ENCODE measurements at places on chromosomes 12 and 14.

DNA sequence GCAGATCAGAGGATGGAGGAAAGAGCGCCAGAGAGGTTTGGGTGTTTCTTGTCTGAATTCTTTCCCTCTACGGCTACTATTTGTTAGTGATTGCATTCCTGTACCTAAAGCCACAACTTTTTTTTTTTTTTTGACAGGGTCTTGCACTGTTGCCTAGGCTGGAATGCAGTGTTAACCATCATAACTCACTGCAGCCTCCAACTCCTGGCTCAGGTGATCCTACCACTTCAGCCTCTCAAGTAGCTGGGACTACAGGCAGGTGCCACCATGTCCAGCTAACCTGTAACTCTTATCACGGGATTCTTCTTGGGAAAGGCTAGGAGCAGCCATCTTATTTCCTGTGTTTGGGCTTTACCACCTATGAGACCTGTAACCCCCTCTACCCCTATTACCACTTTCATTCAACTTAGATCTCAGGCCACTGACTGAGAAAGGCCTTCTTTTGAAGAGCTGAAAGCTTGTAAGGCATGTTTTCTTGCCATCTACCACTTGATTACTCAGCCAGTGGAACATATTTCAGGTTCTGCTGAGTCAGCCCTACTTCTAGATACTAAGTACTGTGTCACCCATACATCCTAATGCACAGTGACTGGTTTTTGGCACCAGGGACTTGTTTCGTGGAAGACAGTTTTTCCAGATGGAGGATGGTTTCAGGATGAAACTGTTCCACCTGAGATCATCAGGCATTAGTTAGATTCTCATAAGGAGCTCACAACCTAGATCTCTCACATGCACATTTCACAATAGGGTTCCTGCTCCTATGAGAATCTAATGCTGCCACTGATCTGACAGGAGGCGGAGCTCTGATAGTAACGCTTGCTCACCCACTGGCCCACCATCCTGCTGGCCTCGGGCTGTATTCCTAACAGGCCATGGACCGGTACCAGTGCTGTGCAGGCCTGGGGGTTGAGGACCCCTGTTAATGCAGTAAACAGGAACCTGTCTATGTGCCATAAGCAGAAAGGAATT, 6.9 kb downstream of the VEZT start:
- no peak for DNase-seq

- peak; percentile 59 for DNase-seq
These were observed 28.1 kb downstream of the ATP6V1D start for GRCh38 chr14:67331368-67332125.

DNA sequence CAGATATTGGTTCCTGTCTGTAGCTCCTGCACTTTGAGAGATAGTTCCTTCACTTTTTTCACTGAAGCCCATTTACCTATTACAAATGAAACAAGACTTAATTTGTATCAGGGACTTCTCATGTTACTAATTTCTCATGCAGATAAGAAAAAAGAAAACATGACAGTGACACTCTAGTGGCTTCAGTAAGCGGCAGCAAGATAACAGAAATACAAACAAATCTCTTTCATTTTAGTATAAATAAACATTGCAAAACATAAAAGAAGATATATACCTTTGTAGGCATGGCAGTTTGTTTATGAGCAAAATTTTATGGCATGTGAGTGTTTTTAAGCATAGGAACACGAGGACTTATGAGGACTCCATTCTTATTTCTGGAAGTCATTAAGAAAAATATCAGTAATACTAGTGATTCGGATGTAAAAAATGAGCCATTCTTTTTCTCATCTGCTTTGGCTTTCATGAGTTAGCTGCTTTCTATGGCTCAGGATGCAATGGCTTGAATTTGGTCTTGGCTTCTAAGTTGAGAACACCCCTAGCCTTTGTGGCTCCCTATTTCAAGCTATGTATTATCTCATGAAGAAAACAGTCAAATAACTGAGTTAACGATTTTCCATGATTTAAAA, 310.1 kb upstream of the RGS6 start:
- DNase-seq = no peak

GRCh38 chr14:58961045-58961731, 227.3 kb upstream of the DAAM1 start:
- no peak for DNase-seq

GRCh38 chr12:80189241-80189640, 89.9 kb downstream of the OTOGL start:
- DNase-seq = no peak

GRCh38 chr14:99258341-99258861, 13.6 kb downstream of the BCL11B start:
- DNase-seq = no peak

- DNase-seq = no peak
These were observed 9.1 kb downstream of the GPR19 start for GRCh38 chr12:12686925-12687324.

GRCh38 chr14:62409626-62410300, 635.5 kb downstream of the KCNH5 start:
- DNase-seq = no peak

DNA sequence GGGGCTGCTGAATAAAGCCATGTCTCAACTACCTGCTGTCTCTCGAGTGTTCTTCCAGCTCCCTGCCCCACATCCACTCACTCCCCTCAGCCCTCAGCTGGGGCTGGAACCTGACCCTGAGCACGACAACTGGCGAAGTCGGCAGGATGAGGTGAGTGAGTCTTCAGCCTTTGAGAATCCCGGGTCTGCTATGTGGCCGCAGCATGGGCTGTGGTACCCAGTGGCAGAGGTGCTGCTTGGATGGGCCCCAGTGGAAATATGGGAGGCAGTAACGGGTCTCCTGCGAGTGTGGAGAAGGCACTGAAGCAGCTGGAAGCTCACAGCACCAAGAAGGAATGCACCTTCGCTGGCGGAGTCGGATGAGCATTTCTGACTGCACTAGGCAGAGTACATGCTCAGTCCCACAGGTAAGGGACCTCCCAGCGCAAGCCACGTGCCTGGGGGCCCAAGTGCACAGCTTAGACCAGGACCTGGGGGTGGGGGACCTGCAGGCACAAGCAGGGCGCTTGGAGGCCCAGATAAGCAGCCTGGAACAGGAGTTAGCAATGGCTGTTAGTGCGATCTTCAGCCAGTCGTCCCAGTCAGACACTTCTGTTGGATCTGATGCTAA, 95.5 kb upstream of the TMPO start:
- DNase-seq = no peak

DNA sequence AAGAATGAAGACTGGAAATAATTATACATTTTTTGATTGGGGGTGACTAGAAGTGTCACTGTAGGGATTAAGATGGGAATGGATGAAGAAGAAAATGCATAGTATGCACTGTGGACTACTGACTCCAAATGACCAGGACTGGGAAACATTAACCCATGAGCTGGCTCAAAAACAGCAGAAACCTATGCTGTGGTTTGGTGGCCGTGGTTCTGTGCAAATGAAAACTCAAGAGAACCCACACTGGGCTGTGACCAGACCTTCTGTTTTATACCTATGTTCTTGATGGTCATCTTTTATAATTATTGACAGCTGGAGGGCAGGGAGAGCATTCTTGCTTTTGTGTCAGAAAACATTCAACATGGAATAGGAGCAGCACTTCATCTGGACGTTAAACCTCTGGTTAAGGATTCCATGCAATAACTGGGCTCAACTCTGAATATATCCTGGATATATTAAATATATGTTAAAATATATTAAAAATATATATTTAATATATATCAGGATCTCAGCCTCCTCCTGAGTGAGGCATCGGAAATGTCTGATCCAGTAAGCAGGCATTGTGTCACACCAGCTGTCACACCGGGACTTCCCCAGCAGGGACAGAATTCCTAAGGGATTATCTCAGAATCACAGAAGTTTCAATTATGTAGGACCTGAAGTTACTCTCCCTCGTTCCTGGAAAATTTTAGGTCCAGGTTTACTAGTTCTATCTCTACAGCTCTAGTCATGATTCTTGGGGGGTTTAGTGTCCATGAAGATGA, 48.5 kb downstream of the BBS10 start:
- no peak for DNase-seq

DNA sequence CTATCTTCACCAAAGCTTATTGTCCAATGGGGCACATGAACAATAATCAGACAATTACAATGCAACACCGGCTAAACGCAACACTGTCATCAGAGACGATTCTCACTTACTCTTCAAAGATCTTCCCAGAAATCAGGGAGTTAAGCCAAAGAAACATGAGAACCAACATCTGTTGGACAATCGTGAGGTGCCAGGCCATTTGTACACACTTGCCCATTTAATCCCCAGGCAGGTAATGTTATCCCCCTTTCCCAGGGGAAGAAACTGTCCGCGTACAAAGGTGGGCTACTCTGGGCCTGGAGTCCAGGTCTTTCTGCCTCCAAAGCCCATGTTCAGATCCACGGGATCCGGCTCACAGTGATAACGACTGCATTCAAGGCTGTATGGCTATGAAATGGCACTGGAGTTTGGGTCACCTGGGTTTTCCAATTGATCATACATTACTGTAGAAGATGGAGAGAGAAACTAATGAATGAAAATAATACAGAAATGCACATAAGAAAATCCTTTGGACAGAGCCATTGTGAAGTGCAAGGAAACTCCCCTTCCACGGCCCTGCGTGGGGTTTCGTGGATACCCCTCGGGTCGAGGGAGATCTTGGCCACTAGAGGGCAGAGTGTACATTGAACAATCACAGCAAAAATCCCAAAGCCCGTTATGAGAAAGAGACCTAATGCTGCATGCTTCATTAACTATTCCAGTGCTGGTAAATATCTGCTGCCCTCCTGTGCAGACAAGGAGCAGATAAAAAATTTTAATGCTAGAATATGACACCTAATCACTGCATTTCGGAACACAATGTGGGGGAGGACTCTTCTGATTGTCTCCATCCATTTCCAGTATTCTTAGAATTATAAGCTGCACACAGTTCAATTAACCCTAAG, 111.4 kb downstream of the EGLN3 start:
- DNase-seq = peak; percentile 88

- no peak for DNase-seq
These were observed 2.3 kb downstream of the DGKA start for GRCh38 chr12:55933169-55933798.

DNA sequence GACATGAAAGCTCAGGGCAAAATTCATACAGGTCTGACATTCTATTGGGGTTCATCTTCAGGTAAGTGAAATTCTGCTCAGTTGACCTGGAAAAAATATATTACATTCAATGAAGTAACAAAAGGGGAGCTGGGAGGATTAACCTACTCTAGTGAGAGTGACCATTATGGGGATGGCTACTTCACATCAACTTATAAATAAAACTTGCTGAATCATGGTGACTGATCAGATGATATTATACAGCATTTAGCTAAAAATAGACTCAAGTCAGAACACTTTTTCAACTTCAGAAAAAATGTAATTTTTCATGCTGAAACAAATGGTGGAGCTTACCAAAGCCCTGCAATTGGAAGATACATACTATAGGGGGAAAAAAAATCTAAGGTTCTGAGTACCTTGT, 800.2 kb downstream of the FSCB start:
- no peak for DNase-seq

GRCh38 chr14:98798099-98798498, 473.9 kb downstream of the BCL11B start:
- no peak for DNase-seq

DNA sequence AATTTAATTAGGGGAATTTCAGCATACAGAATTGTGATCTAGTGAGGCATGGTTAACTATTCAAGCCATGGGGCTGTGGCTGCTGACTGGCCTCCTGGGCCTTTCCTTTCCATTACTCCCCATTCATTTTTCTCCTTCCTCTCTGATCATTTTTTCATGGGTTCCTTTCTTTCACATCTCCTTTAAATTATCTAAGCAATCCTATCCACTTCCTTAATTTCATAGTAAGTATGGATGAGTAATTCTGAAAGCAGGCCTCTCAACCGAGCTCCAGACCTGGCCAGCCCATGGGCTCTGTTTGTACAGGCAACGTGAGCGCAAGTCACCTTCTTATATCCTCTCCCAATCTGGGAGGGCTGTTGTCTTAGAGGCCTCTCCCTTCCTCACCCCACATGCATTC, 13.4 kb downstream of the CKAP4 start:
- DNase-seq = no peak

GRCh38 chr12:5873281-5873919, 71.7 kb downstream of the ANO2 start:
- no peak for DNase-seq

GRCh38 chr12:47939009-47939601, 24.3 kb upstream of the TMEM106C start:
- DNase-seq = no peak

DNA sequence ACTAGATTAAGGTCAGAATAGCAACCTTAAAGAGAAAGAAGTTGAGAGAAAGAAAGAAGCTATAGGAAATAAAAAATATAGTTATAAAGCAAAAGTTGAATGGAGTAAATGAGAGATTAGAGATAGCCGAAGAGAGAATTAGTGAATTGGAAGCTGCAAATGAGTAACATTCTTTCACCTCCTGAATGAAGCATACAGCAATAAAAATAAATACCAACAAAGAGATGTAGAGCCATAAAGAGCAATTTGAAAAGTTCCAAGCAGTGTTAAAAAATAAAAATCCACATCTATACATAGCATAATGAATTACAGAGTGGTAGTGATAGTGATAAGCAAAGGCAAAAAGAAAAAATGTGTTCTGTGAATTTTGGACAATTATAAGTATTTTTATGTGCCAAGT, 177.9 kb downstream of the VRK1 start:
- no peak for DNase-seq

DNA sequence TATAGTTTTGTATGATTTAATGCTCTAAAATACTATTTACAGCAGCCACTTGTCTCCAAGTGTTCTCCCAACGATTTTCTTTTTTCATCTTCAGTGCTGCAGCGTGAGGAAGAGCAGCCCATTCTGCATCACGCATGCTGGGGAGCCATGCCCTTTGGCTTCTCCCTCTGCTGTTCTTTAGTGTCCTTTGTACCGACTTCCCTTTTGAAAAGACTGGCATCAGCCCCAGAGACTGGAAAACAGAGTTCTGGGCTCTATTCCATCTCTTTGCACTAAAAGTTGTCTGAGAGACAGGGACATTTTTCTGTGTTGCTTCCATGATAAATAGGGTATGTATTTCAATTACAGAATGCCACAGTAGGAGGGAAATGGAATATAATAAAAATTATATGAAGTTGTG, 105.1 kb downstream of the RERG start:
- peak; percentile 97 for DNase-seq

GRCh38 chr12:51246254-51246853, 7.7 kb downstream of the DAZAP2 start:
- peak; percentile 60 for DNase-seq

DNA sequence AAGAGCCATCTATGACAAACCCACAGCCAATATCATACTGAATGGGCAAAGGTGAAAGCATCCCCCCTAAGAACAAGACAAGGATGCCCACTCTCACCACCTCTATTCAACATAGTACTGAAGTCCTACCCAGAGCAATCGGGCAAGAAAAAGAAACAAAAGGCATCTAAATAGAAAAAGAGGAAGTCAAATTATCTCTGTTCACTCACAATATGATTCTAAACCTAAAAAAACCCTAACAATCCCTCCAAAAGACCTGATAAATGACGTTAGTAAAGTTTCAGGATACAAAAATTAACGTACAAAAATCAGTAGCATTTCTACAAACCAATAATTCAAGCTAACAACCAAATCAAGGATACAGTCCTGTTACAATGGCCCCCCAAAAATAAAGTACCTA, 26.9 kb downstream of the MDM1 start:
- no peak for DNase-seq

- DNase-seq = no peak
These were observed 25.5 kb downstream of the ADIPOR2 start for GRCh38 chr12:1716215-1716862.

- DNase-seq = no peak
These were observed 5.9 kb upstream of the CACNB3 start for GRCh38 chr12:48812389-48812788.

- no peak for DNase-seq
These were observed 9.1 kb downstream of the SLC38A1 start for GRCh38 chr12:46259713-46260112.

- DNase-seq = no peak
These were observed 466.0 kb downstream of the RAD51B start for GRCh38 chr14:68285421-68286179.

Data from pons (tissue), 1 donor.